ENCODE measurements at places on chromosomes 4 and X.

DNA sequence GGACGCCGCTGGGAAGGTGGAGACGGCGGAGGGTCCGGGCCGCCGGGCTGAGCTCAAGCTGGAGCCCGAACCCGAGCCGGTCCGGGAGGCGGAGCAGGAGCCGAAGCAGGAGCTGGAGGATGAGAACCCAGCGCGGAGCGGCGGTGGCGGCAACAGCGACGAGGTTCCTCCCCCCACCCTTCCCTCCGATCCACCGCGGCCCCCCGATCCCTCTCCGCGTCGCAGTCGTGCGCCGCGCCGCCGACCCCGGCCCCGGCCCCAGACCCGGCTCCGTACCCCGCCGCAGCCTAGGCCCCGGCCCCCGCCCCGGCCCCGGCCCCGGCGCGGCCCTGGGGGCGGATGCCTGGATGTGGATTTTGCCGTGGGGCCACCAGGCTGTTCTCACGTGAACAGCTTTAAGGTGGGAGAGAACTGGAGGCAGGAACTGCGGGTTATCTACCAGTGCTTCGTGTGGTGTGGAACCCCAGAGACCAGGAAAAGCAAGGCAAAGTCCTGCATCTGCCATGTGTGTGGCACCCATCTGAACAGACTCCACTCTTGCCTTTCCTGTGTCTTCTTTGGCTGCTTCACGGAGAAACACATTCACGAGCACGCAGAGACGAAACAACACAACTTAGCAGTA, 483 bp downstream of the USP27X start:
- DNase-seq, result no peak

DNA sequence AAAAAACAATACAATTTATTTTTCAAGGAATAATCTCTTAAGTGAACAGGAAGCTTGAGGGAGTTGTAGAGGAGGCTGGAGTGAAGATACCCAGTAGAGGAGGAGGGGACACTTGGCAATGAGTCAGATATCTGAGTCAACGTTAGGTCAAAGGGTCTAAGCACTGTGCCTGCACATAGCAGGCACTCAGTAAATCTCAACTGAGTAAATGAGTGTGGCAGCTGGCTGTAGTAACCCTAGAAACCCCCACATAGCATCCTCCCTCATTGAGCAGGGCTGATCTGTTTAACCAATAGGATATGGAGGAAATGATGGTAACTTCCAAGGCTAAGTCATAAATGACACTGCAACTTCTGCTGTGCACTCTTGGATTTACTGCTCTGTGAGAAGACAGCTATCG, 186.0 kb upstream of the FAM241A start:
- no peak for DNase-seq

DNA sequence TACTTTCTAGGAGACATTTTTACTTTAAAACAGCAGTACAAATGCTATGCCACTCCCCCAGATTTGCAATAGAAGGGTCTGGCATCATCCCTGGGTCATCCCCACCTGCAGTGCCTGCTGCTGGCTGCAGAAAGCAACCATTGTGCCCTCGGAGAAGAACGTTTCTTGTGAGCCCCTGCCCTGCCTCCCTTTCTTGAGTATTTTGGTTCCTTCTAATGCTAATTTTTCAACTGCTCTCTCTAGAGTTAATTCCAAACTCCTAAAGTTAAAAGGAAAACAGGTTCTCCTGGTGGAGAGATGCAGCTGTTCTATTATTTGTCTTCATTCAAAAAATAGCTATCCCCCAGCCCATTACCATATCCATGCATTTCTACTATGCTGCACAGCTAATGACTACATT, 107.1 kb downstream of the IDS start:
- no peak for DNase-seq

DNA sequence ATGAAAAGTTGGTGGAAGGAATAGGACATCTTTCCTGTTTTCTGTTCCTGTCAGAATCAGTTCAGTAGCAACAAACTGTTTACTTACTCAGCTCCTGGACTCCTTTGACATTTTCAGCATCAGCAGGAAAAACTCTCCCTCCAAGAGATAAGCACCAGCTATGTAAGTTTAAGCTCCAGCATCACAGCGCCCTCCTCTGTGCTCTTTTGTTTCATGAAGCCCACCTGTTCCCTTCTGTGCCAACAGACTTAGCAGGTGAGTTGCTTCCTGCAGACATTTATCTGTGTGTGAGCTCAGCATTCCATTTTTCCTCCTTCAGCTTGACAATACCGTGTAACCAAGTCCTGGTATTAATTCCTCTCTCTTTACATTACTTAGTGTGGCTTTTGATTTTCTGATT, 644.1 kb upstream of the AGA start:
- no peak for DNase-seq

- no peak for DNase-seq
Observed at GRCh38 chrX:123217728-123218127, 33.6 kb downstream of the GRIA3 start.

DNA sequence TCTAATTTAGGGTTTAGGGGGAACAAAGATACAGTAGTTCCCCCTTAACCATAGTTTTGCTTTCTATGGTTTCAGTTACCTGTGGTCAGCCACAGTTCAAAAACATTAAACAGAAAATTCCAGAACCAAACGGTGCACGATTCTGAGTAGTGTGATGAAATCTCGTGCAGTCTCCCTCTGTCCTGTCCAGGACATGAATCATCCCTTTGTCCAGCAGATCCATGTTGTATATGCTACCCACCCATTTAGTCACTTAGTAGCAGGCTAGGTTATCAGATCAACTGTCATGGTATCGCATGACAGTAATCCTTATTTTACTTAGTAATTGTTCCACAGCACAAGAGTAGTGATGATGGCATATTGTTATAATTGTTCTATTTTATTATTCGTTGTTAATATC, 556.1 kb downstream of the IL1RAPL1 start:
- DNase-seq, result no peak

- no peak for DNase-seq
Observed at GRCh38 chr4:126223784-126224407, 909.1 kb downstream of the FAT4 start.

- no peak for DNase-seq
Observed at GRCh38 chrX:154399527-154400368, 1.6 kb downstream of the RPL10 start.

- DNase-seq, result no peak
Observed at GRCh38 chrX:3178329-3178728, 137.1 kb downstream of the ARSF start.

GRCh38 chr4:113447061-113447460, 314.5 kb downstream of the CAMK2D start:
- DNase-seq, result no peak

GRCh38 chr4:117796677-117797076, 237.6 kb upstream of the NDST3 start:
- DNase-seq, result no peak

- DNase-seq, result no peak
Observed at GRCh38 chr4:21205821-21206531, 505.7 kb downstream of the PACRGL start.

DNA sequence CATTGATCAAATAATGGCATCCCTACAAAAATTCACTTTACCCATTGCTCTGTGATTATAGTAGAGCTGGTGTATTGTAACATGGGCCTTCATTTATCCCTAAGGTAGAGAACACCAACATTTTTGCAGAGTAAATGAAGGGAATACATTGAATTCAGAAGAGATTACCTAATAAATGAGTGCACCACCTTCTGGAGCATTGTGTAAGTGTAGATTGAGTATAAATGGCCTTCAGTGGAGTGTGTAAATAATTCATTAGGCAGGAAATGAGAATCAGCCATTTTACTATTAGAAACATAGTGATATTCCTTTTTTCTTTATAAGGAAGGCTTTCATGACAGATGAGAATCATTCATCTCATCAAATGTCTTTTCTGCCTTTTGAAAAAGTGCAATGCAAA, 155.8 kb downstream of the FAM47B start:
- DNase-seq, result no peak

GRCh38 chr4:42945874-42946273, 53.4 kb downstream of the GRXCR1 start:
- no peak for DNase-seq

GRCh38 chr4:3681191-3681590, 85.0 kb upstream of the ADRA2C start:
- DNase-seq, result no peak

Data from GM10248 (cell line).